ENCODE measurements at places on chromosomes 13 and 19. TPM values are rescaled to one million over a fixed set of nuclear protein-coding genes. Genes with fewer than 3 reads are reported as not detected.

GIPR gene
- total RNA-seq = not detected

STRN4 gene
- total RNA-seq = 108 TPM

N4BP2L1 gene
- total RNA-seq = 1.8 TPM

DNA sequence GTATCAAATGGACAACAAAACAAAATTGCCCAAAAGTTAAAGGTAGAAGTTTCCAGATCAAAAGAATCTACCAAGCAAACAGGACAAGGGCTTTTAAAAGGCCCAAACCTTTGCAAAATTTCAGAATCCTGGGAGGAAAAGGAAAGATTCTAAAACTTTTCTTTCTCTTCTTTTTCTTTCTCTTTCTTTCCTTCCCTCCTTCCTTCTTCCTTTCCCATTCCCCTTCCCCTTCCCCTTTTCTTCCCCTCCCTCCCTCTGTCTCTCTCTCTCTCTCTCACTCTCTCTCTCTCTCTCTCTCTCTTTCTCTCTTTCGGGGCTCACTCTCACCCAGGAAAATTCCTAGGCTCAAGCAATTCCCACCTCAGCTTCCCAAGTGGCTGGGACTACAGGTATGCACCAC, 4.2 kb upstream of the PDCD5 start:
- H3K4me3 ChIP-seq = no peak overlapping the region
- no peaks in the 10 kb centered on the region for H3K27me3 ChIP-seq
- H3K4me1 ChIP-seq = peaks cover 2% of the 10 kb centered on the region
- DNase-seq = no peak
- H3K27ac ChIP-seq = no peak overlapping the region

- DNase-seq = no peak
- no peak overlapping the region for H3K27ac ChIP-seq
Measured at GRCh38 chr13:35500144-35500543, 23.7 kb upstream of the MAB21L1 start.

DNA sequence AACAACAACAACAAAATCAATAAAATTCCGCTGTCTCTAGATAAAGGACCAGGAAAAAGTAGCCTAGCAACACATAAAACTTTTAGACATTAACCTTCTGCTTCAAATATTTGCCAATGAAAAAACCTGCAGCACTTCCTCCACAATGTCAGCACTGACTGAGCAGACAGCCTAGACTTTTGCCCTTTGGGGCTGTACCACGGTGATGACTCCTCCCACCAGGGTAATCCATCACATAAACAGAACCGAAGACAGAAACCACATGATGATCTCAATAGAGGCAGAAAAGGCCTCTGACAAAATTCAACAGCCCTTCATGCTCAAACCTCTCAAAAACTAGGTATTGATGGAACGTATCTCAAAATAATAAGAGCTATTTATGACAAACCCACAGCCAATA, 30.2 kb upstream of the TRPC4 start:
- no peak for DNase-seq
- H3K36me3 ChIP-seq = no peaks in the 10 kb centered on the region
- H3K27me3 ChIP-seq = no peaks in the 10 kb centered on the region
- no peaks in the 10 kb centered on the region for H3K4me1 ChIP-seq
- H3K27ac ChIP-seq = no peak overlapping the region

DNA sequence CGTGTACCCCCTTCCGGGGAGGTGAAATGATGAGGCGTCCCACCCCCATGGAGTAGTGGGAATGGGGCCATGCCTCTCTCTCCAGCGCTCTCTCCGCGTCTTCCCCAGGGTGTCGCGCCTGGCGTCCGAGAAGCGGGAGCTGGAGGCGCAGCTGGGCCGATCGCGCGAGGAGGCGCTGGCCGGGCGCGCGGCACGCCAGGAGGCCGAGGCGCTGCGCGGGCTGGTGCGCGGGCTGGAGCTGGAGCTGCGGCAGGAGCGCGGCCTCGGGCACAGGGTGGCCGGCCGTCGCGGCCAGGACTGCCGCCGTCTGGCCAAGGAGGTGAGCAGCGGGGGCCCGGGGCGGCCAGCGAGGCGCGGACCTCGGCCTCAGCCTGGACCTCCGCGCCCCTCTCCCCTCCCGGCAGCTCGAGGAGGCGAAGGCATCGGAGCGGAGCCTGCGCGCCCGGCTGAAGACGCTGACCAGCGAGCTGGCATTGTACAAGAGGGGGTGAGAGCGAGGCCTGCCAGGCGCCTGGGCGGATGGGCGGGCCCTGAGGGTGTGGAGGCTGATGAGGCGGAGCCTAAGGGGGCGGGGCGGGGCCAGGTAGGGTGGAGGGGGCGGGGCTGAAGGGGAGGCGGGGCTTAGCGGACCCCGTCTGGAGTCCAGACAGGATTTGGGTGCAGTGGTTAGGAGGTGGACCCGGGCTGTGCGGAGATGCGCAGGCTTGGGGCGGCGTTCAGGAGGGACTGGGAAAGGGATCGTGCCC, 7.7 kb downstream of the PGLYRP1 start:
- peaks cover 4% of the 10 kb centered on the region for H3K27me3 ChIP-seq
- peaks cover 7% of the 10 kb centered on the region for H3K36me3 ChIP-seq
- H3K27ac ChIP-seq = no peak overlapping the region

GRCh38 chr19:13984875-13985741, 21.0 kb downstream of the RFX1 start:
- DNase-seq = no peak
- H3K4me3 ChIP-seq = no peak overlapping the region
- H3K27ac ChIP-seq = no peak overlapping the region
- H3K36me3 ChIP-seq = peaks cover 2% of the 10 kb centered on the region

GRCh38 chr13:93736909-93737308, 510.3 kb downstream of the GPC6 start:
- H3K36me3 ChIP-seq = no peaks in the 10 kb centered on the region
- no peak for DNase-seq
- H3K27me3 ChIP-seq = no peaks in the 10 kb centered on the region
- no peak overlapping the region for H3K27ac ChIP-seq
- no peaks in the 10 kb centered on the region for H3K4me1 ChIP-seq

GRCh38 chr13:51832471-51833152, 12.4 kb downstream of the TMEM272 start:
- no peak overlapping the region for H3K4me3 ChIP-seq
- peaks cover 6% of the 10 kb centered on the region for H3K27me3 ChIP-seq
- H3K4me1 ChIP-seq = no peaks in the 10 kb centered on the region

DNA sequence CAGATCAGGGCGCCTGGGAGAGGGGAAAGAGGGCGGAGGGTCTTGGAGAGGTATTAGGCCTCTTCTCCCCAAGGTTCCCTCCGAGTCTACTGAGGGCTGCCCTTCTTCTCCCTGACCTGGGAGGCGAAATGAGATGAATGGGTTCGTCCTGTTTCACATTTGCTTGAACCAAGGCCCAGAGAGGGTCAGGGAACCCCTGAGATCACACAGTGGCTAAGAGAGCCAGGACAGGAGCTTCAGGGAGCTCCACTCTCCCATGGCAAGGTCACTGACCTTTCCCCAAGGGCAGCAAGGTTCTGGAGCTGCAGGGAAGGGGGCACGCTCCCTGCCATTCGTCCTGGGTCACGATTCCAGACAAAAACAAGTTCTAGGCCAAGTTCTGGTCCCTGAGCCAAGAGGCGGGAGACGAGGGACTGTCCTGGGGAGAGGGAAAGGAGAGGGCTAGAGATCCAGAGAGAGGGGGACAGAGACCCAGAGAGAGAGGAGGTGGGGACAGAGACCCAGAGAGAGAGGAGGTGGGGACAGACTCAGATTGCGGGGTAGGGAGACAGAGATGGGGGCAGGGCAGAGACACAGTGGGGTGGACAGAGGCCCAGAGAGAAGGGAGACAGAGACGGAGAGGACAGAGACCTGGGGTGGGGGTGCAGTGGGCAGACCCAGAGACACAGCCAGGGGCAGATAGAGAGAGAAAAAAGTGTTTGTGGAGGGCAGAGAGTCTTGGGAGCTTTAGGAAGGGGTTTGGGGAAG, 541 bp downstream of the ASPDH start:
- H3K36me3 ChIP-seq = no peaks in the 10 kb centered on the region
- no peaks in the 10 kb centered on the region for H3K27me3 ChIP-seq
- peaks cover 7% of the 10 kb centered on the region for H3K4me1 ChIP-seq
- no peak overlapping the region for H3K4me3 ChIP-seq

DNA sequence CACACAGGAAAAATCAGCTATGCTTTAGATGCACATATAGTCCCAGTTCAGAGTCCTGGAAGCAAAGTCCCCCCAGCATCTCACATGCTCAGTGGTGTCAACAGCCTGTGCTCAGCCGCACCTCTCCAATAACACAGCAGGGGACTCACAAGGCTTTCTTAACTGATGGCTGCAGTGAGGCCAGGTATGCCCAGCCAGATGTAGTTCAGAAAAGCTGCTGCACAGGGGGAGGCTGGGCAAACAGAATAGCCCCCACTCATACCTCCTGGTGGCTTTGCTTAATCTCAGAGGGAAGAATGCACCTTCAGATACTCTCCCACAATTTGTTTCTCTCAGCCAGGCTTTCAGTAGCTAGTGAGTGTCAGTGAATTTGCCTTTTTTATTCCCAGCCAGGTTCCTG, 33.4 kb downstream of the FAM124A start:
- H3K27ac ChIP-seq = no peak overlapping the region
- H3K4me3 ChIP-seq = no peak overlapping the region
- H3K27me3 ChIP-seq = no peaks in the 10 kb centered on the region
- no peak for DNase-seq
- no peaks in the 10 kb centered on the region for H3K4me1 ChIP-seq

- no peak overlapping the region for H3K27ac ChIP-seq
- H3K36me3 ChIP-seq = no peaks in the 10 kb centered on the region
- peaks cover 3% of the 10 kb centered on the region for H3K4me1 ChIP-seq
- no peak for DNase-seq
- no peak overlapping the region for H3K4me3 ChIP-seq
- peaks cover 21% of the 10 kb centered on the region for H3K27me3 ChIP-seq
Measured at GRCh38 chr19:58364146-58364545, 1.6 kb upstream of the ZNF497 start.

- H3K36me3 ChIP-seq = no peaks in the 10 kb centered on the region
- H3K4me1 ChIP-seq = peaks cover under 1% of the 10 kb centered on the region
- H3K4me3 ChIP-seq = no peak overlapping the region
- DNase-seq = no peak
Measured at GRCh38 chr13:48578516-48579164, 45.8 kb upstream of the RCBTB2 start.

GRCh38 chr13:95216182-95216581, 85.1 kb downstream of the ABCC4 start:
- no peaks in the 10 kb centered on the region for H3K36me3 ChIP-seq
- no peak overlapping the region for H3K4me3 ChIP-seq
- H3K27ac ChIP-seq = no peak overlapping the region
- H3K27me3 ChIP-seq = no peaks in the 10 kb centered on the region
- H3K4me1 ChIP-seq = peaks cover 9% of the 10 kb centered on the region
- DNase-seq = no peak

DNA sequence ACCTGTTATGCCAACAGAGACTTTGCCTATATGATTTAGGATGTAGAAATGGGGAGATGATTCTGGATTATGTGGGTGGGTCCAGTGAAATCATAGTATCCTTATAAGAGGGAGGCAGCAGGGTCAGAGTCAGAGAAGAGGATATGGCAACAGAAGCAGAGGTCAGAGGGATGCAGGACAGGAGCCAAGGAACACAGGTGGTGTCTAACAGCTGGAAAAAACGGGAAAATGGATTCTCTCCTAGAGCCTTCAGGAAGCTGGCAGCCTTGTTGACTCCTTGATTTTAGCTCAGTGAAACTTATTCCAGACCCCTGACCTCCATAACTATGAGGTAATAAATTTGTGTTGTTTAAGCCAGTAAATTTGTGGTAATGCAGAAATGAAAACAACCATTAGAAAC, 28.8 kb upstream of the OXGR1 start:
- H3K27ac ChIP-seq = no peak overlapping the region
- H3K27me3 ChIP-seq = peaks cover 3% of the 10 kb centered on the region
- peaks cover 16% of the 10 kb centered on the region for H3K4me1 ChIP-seq
- no peak overlapping the region for H3K4me3 ChIP-seq

DNA sequence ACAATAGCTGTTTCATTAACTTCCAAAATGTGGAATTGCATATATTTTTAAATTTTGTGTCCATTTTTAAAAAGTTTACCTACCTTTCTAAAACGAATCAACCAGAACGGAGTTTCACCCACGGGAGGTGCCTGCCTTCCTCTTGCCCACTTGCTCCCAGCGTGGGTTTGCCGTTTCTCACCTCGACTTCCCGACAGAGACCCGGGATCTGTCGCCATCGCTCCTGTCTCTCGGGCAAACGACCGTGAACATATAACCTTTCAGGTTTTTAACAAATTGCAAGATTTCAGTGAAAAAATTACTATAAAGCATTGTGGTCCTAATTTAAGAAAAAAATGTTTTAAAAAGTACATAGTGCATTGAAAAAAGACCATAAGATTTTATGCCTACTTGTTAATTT, 4.2 kb downstream of the TMEM255B start:
- H3K27ac ChIP-seq = no peak overlapping the region
- H3K27me3 ChIP-seq = no peaks in the 10 kb centered on the region
- H3K4me1 ChIP-seq = peaks cover 18% of the 10 kb centered on the region
- H3K4me3 ChIP-seq = no peak overlapping the region

DNA sequence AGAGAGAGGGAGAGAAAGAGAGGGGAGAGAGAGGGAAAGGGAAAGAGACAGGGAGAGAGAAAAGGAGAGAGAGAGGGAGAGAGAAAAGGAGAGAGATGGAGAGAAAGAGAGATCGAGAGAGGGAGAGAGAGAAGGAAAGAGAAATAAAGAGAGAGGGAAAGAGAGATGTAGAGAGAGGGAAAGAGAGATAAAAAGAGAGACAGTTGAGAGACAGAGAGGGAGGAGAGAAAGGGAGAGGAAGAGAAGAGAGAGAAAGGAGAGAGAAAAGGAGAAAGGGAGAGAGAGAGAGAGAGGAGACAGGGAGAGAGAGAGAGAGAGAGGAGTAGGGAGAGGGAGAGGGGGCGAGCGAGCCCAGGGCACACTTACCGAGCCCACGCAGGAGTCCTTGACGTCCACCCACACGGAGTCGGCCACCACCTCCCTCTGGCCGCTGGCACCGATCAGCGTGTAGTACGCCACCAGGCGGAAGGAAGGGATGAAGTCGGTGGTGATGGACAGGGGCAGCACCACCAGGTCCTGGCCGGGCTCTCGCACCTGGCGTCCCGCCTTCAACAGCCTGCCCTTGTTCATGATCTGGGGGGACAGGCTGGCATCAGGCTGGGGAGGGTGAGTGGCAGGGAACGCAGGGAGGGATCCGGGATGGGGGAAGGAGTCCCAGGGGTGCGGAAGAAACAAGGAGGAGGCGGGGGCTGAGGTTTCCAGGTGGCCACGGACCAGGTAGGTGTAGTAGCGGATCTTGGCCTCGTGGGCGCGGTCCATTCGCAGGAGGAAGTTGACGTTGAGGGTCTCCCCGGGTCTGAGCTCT, 10.0 kb downstream of the C3 start:
- no peak overlapping the region for H3K27ac ChIP-seq
- H3K27me3 ChIP-seq = peaks cover 2% of the 10 kb centered on the region
- no peak overlapping the region for H3K4me3 ChIP-seq
- H3K4me1 ChIP-seq = no peaks in the 10 kb centered on the region
